ENCODE measurements at places on chromosomes 2 and 18. TPM values are rescaled to one million over a fixed set of nuclear protein-coding genes. Genes with fewer than 3 reads are reported as not detected.

GRCh38 chr18:35811896-35812295, 160.6 kb upstream of the RMP24 start:
- DNase-seq = no peak

- DNase-seq = no peak
Observed at GRCh38 chr2:153230977-153231376, 247.6 kb downstream of the RPRM start.

SUMO1 gene
- 131 TPM for total RNA-seq

DNA sequence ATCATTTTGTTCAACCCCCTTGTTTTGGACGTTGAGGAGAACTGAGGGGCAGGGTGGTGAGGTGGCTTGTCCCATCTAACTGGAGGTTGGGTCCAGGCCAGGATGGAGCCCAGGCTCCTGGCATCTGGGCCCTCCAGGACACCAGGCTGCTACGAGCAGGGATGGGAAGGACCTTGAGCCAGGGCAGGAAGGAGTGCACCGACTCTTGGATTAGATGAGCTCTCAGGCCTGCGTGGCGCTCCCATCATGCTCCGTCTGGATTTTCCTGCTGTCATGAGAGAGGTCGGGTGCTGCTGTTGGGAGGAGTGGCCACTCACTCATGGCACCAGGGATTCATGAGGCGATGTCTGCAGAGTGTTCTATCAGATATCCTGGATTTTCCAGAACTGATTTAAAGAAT, 18.3 kb upstream of the ALLC start:
- no peak for DNase-seq

REG1B gene
- not detected for total RNA-seq

FAM124B gene
- total RNA-seq = not detected

- no peak for DNase-seq
Observed at GRCh38 chr18:1573732-1574131, 669.1 kb downstream of the ADCYAP1 start.

DNA sequence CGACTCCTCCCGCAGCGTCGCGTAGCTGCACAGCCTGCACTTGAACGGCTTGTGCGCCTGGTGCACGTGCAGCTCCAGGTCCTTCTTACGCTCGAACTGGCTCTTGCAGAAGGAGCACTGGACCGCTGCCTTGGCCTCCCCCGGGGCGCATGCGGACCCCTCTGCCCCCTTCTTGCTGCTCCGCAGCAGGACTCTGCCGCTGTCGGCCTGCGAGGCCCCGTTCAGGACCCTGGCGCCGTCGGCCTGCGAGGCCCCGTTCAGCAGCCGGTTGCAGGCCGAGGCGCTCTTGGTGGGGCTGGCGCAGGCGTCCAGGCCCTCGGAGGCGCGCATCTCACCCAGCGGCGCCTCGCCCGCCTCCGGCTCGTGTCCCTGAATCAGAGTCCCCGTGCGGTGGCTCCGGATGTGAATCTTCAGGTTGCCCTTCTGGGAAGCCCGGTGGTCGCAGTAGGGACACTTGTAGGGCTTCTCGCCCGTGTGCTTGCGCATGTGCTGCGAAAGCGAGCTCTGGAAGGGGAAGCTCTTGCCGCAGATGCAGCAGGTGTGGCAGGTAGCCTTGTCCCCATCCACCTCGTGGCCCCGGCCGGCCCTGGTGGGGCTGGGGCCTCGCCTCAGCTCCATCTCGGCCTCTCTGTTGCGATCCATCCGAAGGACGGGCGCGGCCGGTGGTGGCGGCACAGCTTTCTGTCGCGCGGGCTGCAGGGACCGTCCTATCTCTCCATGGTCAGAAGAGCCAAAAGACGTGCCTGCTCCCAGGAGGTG, 52.5 kb downstream of the ZNF516 start:
- no peak for DNase-seq

DNA sequence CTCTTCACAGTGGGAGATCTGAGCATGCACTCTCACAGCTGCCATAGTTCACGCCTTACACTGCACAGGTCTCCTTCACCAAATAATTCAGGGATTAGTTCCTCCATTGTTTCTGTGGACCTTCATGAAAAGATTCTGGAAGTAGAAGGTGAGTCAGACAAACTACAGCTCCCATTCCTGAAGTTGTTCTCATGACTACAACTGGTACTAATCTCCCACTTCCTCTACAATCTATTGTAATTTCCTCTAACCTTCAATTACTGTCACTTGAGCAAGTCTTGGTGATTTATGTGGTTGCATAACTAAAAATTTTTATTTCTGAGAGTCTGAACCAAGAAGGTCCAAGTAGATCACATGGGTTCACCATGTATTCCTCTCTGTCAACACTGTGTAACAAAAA, 128.7 kb downstream of the XIRP2 start:
- DNase-seq = no peak

GRCh38 chr2:177894546-177894945, 178.0 kb downstream of the PDE11A start:
- no peak for DNase-seq

DNA sequence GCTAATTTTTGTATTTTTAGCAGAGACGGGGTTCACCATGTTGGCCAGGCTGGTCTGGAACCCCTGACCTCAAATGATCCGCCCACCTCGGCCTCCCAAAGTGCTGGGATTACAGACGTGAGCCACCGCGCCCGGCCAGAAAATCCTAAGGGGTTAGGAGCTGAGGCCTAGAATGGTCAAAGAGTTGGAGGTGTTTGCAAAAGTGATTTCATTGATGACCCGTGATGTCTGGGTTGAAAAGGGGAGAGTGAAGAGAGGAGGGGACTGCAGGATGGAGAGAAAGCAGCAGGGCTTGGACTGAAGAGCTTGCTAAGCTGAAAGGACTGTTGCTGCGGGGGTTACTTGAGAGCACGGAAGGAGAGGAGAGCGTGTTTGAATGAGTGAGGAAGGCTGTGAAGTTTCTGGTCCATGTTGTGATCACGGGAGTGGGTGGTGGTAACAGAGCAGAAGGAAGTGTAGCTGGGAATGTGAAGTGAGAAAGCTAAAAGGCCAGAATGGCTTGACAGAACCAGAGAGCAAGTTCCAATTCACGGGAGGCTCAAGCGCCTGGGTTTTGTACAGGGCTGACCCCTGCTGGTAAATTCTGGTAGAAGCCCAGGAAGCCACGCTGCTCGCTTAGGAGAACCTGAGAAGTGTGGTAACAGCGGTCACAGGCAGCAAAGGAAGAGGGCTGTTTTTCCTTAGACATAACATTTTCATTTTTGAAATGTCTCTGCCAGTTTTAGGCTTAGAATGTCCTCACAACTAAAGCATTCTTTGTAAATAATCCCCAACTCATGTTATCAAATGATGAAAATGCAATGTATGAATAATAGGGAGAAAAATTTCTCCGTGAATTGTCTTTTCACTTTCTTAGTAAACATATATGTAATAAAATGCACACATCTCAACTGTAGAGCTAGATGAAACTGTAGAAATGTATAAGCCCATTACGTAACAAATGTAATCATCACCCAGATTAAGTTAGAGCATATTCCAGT, 40.5 kb upstream of the ACTR2 start:
- DNase-seq = peak; percentile 62

- DNase-seq = no peak
Observed at GRCh38 chr18:40006634-40007033, 1948.4 kb upstream of the PIK3C3 start.

Data from progenitor cell of endocrine pancreas (in vitro differentiated cells).